Naive thymus-derived CD4-positive, alpha-beta T cell (primary cell): ENCODE measurements at places on chromosomes 7 and 10. TPM values are rescaled to one million over a fixed set of nuclear protein-coding genes. Genes with fewer than 3 reads are reported as not detected.

DNA sequence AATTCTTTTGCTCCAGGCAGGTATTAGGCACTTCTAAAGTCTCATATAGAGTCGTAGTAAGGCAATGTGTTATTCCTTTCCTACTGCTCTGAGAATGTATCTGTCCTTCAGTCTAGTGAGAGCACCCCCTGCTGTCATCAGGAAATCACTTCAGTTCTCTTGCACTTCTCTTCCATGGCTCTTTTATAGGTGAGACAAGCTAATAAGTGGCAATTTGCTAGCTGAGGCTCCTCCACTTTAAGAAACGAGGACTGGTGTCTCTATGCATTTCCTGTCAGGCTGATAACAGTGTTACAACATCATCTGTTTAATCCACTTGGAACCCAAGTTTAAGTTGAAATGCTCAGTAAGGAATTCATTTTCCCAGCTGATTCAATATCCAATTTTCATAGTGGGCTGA is 350.6 kb downstream of the TFEC start:
- no peak for DNase-seq

- DNase-seq: no peak
Measured at GRCh38 chr10:15395935-15396334, 24.8 kb upstream of the FAM171A1 start.

The STEAP4 gene
- polyA plus RNA-seq: not detected

- DNase-seq: no peak
Measured at GRCh38 chr10:88507404-88507803, 75.7 kb downstream of the RNLS start.

DNA sequence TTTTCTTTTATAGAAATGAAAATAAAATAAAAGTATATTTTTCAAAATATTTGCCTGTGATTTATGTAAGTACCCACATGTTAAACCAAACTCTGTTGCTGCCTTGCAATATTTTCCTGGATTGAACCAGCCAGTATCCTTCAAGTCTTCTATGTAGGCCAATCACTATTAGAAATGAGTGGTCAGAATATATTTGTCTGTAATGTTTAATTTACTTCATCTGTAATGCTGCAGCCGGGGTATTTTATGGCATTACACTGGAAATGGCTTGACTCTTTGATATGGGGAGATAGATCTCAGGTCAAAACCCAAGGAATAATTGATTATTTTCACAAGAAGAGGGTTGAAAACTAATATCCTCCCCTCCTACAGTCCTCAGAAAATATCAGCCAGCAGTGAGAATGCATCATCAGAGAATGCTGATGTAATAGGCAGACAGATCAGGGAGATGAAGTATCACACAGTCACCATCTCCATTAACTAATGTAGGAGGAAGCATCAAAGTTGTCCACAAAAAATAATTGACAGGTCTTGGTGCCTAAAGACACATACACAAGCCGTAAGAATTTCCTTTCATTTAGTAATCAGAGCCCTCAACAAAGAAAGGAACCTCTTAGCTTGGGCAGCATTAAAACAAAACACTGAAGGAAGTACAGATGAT is 82.5 kb downstream of the VWDE start:
- DNase-seq: no peak

- DNase-seq: no peak
Measured at GRCh38 chr7:139340808-139341057, 404 bp upstream of the FMC1 start.
